ENCODE measurements at places on chromosomes 16 and 17.

DNA sequence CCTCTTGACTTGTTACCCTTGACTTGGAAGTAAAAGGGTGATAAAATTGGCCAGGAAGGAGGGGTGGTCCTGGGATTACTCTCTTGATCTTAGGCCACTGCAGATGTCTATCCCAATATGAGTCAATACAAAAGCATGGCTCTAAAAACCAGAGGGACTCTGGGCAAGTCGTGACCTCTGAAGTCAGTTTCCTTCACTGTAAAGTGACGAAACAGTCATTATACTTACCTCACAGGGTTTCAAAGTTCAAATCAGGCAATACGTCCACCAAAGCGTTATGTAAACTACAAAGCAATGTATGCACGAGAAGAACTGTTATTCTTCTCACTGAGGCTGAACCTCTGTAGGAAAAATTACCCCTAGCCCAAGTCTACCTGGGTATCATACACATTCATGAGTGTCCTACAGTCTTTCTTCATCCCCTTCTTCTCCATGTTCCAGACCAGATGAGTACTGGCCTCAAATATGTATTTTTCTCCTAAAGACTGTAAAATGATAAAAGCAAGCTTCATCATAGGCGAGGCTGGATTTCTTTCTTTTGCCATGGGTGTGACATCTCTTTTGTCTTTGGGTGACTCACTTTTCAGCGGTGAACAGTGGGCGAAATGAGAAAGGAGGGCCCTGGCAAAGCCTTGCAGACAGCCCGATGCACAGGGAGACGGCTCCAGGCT lies 34.5 kb upstream of the CLEC18B start:
- DNase-seq = no peak

GRCh38 chr17:49121696-49122292 lies 10.8 kb upstream of the B4GALNT2 start:
- no peak for DNase-seq

GRCh38 chr17:77424585-77425344 lies 284.0 kb downstream of the SEC14L1 start:
- DNase-seq = no peak

DNA sequence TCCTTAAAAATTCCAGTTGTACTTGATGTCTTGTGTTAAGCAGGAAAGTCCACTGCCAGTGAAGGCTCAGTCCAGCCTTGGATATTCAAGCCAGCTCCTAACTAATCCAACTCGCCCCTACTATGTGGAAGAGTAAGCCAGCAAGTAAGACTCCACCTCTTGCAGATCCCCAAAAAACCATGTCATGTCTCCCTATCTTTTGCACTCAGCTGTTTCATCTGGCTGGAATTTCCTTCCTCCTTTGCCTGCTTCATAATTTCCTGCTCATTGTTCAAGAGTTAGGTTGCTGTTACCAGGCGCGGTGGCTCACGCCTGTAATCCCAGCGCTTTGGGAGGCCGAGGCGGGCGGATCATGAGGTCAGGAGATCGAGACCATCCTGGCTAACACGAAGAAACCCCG lies 37.8 kb downstream of the RBBP6 start:
- DNase-seq = no peak

GRCh38 chr16:1723450-1724147 lies 17.6 kb downstream of the MAPK8IP3 start:
- DNase-seq = peak; percentile 43

DNA sequence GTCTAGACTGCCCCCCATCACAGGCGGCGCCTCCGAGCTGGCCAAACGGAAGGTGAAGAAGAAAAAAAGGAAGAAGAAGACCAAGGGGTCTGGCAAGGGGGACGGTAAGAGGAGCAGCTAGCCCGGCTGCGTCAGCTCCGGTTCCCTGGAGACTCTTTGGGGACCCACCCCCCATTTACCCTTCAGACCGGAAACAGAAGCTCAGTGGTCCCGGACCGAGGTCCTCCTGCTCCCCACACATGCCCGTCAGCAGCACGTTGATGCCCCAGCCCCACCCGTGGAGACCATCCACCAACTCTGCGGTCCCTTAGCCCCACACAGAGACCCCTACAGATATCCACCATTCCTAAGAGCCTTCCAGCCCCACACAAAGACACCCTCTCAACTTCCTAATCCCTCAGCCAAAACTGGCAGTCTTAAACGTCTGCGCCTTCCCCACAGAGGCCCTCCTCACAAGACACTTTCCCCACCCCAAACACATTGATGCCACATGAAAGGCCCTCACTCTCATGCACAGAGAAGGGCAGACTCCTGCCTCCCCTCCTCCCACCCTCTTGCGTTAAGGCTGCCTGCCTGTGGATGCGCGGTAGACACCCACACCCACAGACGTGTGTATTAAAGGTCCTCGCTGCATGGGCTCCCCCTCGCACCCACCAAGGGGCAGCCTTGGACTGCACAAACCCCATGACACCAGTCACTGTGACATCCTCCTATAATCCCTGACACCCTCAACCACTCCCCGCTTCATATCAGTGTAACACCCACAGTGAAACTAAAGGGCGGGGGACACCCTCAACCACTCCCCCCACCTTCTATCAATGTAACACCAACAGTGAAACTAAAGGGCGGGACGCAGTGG lies 58.2 kb upstream of the RPH3AL start:
- DNase-seq = peak; percentile 55

DNA sequence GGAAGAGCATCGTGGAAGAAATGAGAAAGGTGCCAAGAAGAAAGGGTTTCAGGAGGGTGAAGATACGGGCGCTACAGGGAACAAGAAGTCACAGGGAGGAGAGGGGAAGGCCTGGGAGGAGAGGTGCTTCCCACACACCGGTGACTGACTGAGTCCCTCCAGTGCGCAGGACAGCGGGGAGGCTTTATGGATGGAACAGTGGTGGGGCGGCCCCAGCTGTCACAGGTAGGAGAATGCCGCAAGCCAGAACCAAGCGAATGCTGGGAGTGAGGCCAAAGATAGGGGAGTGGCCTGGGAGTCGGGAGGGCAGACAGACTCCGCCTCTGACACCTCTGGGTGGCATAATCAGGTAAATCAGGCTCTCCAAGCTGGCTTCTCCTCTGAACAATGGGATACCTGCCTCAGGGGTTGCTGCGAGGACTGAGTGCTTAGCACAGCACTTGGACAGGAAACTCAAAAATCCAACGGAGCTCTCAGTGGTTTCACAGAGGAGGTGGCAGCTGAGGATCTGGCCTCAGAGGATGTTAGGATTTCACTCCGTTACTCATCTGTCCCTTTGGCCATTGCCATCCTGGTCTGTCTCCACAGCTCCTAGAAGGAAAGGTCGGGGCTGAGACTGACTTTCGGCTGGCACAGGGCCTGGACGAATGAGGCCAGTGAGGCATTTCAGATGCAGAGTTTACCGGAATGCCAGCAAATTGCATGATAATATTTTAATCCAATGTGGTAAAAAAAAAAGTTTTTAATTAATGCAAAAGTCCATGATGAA lies 717 bp upstream of the CNP start:
- DNase-seq = peak; percentile 64

DNA sequence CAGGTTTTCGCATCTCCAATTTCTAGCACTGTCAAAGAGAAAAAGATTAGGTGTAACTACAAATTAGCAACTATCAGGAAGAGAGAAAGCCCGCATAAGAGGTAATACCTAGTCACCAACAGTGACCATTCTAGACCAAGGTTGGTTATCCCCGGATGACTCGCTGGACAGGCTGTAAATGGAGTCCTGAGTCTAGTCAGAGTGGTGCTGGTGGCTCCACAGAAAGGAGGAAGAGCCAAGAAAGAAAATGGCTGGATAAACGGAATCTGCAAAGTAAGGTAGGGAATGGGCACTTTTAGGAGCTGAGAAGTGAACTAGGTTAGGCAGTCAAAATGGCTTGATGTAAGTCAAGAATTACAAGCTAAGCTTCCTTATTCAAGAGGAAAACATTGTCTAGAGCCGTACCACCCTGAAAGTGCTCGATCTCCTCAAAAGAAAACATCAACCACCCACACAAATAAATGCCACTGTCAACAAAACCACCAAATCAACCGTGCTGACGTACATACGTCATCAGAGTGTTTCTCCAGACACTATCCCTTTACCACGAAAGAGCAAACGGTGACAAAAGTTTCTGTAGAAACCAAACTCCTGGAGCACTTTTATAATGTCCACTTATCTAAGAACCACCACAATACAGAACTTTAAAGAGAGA lies 2.2 kb downstream of the GSPT1 start:
- peak; percentile 39 for DNase-seq

GRCh38 chr16:24826096-24826690 lies 19.6 kb upstream of the SLC5A11 start:
- DNase-seq = no peak

DNA sequence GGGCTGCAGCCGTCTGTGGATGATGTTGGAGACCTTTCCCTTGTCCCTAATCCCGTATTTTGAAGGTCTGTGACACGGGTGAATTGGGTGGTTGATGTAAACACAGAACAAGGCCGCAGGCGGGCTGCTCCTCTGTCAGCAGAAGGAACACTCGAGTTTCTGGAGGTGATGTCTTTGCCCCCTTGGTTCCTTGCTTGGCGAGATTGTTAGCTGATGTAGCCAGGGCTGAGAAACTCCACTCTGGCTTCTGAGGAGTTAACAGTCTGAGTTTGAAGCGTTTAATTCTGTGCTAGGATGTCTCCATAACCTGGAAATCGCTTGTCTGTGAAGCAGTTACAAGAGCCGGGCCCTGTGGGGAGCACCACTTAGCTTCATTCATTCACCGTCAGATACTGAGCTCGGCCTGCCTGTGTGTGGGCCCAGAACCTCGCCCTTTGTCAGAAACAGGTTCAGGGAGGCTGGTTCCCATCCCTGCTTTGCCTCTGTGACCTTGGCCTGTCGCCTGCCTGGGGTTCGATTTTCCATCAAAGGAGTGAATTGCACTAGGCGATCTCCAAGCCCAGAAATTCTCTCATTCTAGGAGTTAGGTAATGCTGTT lies 1.3 kb downstream of the MAPK8IP3 start:
- DNase-seq = no peak

All from effector memory CD4-positive, alpha-beta T cell (primary cell).